ENCODE measurements at places on chromosomes 2 and 18.

DNA sequence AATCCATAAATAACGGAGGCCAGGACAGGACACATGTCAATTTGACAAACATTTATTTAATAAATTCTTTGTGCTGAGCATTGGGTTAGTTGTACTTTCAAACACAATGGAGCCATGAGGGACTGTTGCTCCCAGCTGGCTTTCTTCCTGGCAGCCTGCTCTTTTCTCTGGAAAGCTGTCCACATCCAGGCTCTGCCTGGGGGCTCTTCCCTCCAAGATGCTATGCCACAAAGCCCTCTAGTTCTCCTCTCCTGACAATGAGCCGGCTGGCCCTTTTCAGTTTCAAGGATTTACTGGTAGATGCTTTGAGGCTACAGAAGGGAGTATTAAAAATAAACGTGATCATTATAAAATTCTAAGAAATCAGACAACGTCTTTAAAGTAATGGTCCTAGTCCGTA is 44.1 kb upstream of the SLC14A2 start:
- no peak for DNase-seq

- DNase-seq: no peak
Measured at GRCh38 chr2:20638014-20638413, 12.9 kb downstream of the HS1BP3 start.

GRCh38 chr2:121427187-121427689 is 103.4 kb upstream of the RNU4ATAC start:
- no peak for DNase-seq

DNA sequence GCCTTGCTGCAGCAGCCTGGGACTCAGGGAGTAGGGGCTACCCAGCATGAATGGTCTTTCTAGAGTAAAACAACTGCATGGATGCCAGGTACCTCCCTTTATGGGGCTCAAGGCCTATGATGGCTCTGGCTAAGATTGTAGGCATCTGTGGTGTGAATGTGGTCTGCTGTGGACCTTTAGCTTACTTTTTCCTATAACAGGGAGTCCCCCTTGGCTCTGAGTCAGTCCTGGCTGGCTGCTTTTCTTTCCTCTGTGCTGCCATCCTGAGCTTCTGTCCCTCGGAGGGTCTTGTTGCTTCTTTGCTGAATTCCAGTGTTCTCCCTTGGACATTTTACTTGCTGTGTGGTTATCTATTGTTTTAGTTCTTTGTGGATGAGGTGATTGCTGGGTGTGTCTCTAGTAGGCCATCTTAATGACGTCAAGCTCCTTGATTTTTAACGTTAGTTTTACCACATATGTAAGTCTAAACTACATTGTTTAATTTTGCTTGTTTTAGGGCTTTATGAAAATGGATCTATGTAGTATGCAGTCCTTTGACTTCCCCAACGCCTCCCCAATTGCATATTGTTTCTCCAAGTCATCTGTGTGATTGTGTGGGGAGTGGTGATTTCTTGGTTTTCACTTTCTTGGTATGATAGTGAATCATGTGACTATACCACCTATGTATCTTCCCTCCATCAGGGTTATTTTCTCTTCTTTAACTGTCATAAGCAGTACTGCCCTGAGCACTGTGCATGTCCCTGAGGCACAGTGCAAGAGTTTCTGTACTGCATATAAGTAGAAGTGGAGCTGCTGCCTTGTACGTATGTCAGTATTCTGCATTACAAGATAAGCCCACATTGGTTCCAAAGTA is 92.4 kb downstream of the NCK2 start:
- DNase-seq: no peak

DNA sequence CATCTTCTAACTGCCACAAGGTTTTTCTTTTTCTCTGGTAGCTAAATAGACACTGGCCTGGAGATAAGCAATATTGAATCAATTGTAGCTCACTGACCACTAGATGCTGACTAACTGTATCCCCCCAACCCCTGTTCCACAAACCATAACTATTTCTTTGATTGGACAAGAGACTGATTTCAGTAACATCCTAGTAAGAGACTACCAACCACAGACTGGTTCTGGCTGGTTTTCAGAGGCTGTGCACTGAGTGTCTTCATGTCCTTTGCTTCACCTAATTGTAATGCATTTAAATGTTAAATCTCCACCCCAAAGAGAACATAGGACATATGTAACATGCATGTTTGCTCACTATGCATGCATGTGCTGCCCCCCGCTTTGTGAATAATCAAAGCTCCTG is 3.2 kb upstream of the AAK1 start:
- no peak for DNase-seq

DNA sequence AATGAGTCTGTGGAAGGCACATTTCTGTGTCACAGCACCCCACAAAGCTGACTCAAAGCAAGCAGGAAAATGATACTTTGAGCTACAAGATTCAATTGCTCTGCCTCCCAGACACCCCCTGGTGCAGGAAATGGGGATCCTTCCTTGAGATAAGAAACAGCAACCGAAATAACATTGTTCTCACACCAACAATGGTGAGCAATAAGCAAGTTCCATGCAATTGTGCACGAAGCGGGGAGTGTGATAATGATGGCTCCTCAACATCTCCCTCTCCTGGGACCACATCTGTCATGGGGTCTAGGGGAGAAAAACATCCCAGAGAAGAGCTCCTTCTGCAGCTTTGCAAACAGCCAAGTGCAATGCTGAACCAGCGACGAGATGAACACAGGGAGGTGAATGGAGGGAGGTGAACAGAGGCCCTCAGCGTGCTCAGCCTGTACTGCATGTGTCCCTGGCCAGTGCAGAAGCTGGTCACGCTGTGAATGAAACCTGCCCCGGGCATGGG is 67.7 kb downstream of the PDCL3 start:
- no peak for DNase-seq

GRCh38 chr2:170822290-170823087 is 5.8 kb downstream of the GAD1 start:
- no peak for DNase-seq

DNA sequence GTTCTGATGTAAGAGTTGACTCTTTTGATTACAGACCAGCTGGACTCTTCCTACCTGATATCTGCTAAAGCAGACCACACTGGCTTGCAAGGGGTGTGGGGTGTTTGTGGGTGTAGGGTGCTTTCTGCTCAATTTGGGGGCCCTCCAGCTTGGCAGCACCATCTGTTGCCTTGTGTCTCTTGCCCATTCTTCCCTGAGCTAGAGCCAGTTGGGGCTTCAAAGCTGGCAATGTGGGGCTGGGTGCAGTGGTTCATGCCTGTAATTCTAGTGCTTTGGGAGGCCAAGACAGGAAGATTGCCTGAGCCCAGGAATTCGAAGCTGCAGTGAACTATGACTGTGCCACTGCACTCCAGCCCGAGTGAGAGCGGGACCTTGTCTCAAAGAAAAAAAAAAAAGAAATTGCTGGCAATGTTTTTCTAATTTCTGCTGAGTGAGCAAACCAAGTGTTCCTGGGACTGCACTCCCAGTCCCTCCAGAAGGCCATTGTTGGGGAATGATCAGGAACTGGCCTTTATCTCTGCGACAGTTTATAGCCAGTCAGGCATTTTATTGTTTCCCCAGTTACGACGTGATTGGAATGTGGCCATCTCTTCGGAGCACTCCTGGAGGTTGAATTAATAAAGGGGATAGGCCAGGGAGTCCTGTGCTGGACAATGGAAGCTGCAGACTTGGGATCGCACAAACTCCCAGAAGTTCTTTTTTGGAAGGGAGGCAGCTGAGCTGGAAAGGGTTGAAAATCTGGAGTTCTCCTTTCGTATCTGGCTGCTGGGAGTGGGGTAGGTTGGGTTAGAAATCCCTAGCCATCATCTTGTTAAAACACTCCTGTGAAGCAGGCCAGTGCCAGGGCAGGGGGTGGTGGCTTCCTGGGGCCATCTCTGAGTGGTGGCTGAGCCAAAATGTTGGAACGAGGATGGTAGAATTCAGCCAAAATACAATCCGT is 57.2 kb downstream of the LIPG start:
- no peak for DNase-seq

DNA sequence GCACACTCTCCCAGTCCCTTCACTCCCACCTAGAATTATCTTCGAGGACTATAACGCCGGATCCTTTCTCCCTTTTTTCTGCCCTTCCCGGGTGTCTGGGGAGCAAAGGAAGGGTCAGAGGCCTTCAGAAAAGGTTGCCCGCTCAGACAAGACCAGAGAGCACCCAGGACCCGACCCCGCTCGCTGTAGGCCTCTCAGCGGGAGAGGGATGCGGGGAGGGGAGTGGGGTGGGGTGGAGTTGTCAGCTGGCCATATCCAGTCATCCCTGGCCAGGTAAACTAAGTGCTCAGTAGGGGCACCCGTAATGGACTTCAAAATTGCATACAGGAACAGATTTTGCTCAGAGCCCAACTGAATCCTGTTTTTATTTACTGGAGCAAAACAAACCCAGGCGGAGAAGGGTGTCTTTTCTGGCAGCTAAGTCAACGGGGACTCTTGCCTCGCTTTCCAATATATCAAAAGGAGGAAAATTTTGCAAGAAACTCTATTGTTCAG is 65.0 kb downstream of the NOL4 start:
- no peak for DNase-seq

DNA sequence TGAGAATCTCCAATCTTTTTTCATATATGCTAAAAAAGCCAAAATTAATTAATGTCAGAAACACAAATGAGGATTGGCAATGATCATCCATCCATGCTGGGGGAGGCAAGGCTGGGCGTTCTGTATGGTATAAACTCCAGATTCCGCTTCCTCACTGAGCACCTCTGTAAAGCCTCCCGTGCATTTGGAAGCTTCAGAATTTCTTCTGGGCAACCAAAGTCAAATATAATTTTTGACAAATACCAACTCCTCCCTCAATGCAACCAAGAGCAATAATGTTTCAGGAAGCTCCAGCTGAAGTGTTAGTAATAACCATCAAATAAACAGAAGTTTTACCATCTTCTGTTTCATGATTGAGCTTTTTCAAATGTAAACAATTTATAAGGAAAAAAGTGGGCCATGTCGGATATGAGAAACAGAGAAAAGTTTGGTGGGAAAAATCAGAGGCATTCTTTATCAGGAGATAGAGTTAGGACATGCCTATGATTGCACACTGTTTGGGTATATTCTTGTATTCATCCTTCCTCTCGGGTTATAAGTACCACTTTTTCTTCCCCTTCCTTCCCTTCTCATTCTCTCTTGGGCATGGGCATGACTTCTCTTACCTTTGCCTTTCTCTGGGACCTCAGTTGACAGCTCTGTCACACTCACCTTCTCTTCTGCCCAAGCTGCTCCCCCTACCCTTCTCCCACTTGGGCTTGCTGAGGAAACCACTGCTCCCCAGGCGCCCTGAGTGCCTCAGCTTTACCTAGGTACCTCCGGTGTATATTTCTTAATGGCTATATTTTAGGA is 149.5 kb upstream of the ZEB2 start:
- DNase-seq: no peak

DNA sequence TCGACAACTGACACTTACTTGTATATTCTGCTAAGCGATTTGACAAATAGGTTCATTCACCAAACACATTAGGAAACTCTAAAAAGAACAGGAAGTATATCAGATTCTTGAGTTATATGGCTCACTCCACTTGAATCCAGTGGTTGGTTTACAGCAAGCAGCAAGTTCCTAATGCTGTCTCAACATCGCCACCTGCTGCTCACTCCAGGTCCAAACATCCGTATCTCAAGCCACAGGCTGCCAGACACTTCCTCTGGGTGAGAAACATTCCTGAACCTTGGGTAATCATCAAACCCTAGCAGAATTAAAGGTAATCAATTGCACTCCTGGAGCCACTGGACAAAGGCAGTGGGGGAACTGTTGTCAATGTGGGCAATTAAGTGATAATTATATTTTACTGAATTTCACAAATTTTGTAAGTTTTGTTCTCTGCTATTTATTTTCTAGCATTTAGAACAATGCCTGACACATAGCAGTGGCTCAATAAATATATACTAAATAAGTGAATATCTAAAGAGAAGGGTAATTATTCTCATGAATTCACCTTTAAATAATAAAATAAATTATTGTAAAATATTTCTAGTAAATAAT is 107.1 kb upstream of the TTN start:
- DNase-seq: peak; percentile 53

DNA sequence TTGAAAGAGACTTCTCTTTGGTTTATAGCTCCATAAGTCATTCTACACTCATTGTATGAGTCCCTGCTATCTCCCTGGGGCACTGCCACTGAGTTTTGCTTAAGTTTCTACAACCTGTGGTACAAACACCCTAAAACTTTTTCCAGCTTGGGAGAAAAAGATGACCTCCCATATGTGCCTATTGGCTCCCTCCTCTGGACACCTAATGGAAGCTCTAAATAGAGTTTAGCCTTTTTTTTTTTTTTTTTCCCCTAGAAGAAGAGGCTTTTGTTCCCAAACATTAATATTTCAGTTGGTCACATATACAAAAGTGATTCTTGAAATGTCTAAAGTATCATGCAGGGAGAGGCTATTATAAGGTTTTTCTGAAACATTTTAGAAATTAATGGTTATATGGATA is 547.2 kb upstream of the TMEFF2 start:
- no peak for DNase-seq

DNA sequence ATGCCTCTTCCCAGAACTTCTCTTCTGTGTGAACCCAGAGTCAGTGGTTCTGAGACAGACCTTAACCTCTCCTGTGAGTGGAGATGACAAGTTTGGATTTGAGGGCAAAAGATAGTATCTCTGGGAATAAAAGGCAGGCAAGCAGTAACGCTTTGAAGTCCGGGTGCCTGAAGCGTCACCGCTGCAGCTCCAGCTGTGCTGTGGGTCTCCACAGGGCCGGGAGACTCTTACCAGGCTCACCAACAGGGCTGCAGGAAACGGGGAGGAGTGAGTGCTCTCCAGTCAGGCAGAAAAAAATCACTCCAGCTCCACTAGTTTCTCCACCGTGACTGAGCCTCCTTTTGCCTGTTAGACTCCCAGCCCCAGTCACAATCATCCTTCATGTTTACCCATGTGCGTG is 79.7 kb upstream of the MAP4K4 start:
- DNase-seq: no peak
